ENCODE measurements at places on chromosomes 4 and X.

DNA sequence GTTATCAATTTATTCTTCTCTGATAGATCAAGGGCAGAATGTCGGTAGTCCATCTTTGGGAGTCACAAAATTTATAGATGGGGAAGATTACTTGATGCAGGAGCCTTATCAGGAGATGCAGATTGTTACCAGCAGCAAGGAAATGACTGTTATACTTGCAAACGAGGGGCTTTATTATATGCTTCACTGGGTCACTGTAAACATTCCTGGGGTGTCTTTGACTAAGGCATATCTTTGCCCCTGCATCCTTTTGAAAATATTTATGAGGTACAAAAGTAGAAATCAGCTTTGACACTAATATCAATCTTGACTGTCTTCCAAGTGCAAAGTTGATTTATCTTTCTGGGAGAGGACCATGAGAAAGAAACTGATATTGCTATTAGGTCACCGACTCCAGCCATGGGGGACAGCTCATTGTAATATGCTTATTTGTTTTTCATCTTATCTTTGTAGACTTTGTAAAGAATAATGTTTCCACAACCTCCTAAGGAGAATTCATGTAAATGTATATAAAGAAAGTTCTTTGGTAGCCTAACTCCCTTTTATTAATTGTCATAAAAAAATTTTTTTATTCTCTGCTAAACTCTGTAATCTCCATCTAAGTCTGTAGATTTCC lies 177.3 kb upstream of the EMCN start:
- no peak for DNase-seq

- DNase-seq, result no peak
These were observed 10.5 kb upstream of the NDUFC1 start for GRCh38 chr4:139312552-139313332.

DNA sequence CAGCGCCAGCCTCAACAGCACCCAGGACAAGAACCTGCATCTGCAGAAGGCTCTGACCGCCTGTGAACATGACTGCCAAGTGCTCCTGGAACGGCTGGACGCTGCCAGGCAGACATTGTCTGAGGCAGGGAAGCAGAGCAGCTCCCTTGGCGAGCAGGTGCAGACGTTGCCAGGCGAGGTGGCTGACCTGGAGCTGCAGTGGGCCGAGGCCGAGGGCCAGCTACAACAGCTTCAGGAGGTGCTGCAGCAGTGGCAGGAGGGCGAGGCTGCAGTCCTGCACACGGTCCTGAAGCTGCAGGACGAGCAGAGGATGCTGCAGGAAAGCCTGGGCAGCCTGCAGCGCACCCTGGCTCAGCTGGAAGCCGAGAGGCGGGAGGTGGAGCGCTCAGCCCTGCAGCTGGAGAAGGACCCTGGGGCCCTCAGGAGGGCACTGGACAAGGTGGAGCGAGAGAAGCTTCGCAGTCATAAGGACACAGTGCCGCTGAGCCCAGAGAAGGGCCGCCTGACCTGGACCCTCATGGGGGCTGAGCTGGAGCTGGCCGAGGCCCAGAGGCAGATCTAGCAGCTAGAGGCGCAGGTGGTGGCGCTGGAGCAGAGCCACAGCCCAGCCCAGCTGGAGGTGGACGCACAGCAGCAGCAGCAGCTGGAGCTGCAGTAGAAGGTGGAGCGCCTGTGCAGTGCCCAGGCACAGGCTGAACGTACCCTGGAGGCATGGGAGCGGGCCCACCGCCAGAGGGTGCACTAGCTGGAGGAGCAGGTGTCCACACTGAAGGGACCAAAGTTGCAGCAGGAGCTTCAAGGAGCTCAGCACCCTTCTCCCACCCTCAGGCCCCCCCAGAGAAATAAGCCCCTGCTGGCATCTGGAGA lies 16.4 kb downstream of the SMIM10L2A start:
- no peak for DNase-seq

DNA sequence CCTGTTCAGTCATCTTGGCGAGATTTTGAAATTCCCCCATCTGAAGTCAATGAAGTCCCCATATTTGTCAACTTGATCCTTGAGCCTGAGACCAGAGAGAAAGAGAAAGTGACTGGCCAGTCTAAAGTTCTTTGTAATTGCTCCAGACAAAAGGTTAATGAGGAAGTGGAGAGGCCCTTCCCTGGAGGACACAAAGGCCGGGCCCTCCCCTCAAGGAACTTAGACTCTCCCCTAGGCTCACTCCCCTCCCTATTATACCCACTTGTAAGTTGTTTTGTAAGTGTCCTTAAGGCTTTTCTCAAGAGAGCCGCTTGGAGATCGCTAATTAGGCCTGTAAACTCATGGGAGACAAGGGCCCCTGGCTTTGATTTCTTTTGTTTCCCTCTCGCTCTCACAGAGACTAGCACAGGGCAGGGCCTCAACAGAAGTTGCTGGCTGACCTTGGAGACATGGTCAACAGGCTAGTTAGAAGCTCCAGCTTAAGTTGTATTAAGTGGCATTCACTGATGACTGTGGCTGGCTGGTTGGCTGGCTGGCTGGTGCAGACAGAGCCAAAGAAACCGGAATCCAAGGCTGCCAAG lies 20.3 kb upstream of the GPC4 start:
- DNase-seq, result no peak

DNA sequence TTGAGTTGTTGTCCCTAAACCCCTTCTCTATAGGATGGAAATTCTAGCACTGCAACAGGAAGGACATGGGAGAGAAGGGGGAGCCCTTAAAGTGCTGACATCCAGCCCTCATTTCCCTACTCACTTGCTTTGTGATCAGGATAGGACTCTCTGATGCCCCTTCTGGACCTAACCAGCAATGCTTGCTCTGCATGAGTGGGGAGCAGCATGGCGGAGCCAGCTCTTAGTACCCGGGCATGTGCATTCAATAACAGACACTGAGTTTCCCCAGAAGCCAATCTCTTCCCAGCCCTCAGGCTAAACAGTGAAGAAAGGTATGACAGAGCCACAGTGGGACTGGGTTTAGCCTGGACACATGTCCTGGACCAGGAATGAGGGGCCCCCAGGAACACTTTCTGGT lies 14.0 kb downstream of the SOD3 start:
- DNase-seq, result no peak

GRCh38 chr4:80309294-80310004 lies 26.1 kb upstream of the CFAP299 start:
- DNase-seq, result no peak

GRCh38 chrX:44480591-44480990 lies 62.1 kb downstream of the FUNDC1 start:
- DNase-seq, result no peak

GRCh38 chr4:183960046-183960420 lies 54.9 kb downstream of the STOX2 start:
- DNase-seq, result no peak

DNA sequence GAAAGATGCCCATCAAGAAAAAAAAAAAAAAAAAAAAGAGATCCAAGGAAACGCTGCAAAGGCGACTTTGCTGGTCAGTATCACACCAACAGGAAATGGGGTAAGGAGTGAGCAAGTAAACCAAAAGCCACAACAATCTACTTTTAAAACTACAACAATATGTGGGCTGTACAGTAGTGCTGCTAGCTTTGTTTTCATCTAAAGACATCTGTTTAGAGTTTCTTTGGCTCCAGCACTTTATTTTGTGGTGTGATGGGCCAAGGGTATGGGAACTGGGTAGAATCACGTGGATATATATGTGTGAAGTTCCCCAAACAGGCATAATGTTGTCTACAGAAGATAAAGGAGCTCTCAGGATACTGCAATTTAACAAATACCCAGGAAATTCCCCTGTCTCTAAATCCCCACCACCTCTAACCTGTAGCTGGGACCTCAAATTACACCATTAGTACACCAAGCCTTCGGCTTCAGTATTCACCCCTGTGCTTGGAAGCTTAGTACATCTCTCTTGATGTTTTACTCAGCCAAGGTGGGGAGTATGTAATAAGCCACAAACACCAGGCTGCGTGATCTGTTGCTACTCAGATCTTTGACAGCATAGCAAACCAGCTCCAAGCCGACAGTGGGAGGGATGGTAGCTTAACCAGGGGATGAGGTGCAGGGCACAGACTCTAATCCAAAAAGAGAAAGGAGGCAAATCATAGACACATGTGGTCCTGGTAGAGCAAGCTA lies 207.9 kb downstream of the HS6ST2 start:
- no peak for DNase-seq

DNA sequence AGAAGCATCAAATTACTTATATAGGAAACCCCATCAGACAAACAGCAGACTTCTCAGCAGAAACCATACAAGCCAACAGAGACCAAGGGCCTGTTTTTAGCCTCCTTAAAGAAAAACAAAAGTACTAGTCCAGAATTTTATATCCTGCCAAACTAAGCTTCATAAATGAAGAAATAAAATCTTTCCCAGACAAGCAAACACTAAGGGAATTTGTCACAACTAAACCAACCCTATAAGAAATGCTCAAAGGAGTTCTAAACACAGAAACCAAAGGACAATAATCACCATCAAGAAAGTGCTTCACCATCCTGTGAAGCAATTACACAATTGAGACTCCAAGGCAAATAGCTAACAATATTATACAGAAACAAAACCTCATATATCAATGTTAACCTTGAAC lies 238.6 kb downstream of the NKX6-1 start:
- DNase-seq, result no peak

DNA sequence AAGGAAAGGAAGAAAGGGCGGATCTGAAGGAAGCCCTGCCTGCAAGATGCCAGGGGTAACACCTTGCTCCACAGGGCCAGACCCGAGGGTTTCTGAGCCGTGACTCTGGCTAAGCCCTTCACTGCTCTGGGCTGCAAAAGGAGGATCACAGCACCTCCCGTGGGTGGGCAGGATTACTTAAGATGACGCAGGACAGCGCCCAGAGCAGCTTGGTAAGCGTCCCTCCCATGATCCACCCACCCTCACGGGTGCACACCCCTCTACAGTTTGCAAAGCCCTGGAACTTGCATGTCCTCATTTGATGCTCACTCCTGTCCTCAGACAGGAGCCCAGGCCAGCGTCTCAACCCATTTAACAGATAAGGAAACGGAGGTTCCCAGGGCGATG lies 64.9 kb downstream of the CRMP1 start:
- no peak for DNase-seq

- DNase-seq, result no peak
These were observed 568.7 kb downstream of the TRAM1L1 start for GRCh38 chr4:116516711-116517110.

DNA sequence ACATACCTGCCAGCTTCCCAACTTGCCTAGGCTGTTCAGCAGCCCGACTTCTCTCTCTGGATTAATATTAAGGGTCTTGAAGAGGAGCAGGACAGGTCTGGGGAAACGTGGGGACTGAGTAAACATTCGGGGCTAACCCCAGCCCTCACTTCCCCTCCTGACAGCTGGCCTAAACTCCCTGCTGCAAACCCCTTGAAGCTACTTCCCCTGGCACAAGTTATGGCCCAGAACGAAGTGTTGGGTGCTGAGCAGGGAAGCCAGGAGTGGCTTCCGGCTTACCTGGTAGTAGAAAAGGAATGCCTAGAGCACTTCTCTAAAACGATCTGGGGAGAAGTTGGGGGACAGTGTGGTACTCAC lies 200.0 kb downstream of the BCOR start:
- no peak for DNase-seq

DNA sequence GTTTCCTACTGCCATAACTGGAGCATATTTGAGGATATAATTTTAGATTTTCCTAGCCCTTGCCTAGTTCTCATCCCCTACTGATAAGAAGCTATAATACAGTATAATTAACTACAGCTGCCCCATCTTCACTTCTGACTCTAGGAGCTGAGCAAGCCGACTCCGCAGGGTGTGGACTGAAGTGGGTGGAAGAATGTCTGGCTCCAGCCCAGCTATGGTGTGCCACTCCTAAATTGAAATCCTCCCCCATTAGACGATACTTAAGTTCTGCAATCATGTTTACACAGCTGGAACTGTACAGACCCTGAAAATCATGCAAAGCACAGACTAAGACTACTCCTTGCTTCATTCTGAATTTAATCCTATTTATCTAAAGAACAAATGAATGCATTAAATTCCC lies 93.1 kb downstream of the PCDH19 start:
- no peak for DNase-seq

DNA sequence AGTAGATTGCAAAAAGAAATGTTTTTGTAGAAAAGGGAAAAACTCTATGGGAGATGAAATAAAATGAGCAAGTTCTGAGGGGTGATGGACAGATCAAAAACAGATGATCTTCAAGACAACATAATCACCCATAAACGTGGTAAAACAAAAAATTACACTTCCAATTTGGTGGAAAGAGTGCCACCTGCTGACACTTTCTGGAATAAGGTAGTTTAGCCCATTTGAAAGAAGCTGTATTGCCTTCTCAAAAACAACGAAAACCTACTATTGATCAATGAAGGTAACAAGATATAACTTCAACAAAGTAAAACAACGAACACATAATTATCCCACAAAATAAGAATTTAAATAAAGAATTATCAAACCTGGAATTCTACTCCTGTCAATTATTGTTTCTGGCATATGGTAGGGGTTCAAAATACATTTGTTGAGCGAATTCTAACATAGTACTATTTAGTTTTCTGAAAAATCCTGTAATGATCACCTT lies 2.5 kb downstream of the COQ2 start:
- DNase-seq, result no peak

DNA sequence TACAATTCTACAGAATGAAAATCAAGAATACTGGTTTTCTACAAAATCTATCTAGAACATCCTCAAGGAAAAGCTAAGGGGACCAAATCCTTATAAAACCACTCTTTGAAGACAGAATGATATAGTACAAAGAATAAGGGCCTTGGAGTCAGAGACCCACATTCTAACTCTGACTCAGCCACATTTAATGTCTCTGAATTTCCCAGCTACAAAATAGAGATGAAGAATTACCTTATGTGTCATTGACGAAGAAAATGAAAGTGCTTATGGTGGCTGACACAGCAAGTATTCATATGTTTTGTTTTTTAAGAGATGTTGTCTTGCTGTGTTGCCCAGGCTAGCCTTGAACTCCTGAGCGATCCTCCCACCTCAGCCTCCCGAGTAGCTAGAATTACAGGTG lies 35.9 kb upstream of the CXorf38 start:
- DNase-seq, result no peak

GRCh38 chr4:100679926-100680325 lies 162.1 kb upstream of the EMCN start:
- no peak for DNase-seq

GRCh38 chrX:74924449-74925224 lies 615 bp downstream of the NEXMIF start:
- no peak for DNase-seq

DNA sequence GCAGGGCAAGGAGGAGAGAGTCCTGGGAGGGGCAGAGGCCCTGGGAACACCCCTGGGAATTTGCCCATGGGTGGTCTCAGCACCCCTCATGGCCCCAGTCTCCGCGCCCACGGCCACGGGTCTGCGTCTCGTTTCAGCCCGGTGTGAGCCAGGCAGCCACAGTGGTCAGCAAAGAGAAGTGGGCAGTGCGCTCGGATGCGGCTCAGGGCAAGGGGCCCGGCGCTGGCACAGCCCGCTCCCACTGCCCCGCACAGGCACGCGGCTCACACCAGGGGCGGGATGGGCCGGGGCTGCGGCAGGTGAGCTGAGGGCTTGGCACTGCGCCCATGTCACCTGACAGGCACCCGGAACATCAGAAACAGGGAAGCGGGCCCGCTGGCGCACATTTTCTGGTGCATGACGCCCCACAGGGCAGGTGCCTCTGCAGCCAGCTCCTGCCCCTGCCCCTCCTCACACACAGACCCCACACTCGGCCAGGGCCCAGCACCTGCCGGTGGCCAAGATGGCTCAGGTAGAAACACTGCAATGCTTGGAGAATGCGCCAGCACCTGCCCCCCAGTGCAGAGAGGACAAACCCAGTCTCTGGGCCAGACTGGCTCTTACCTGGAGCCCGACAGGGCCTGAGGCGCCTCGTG lies 41.9 kb upstream of the MXD4 start:
- DNase-seq, result no peak

Measured in stimulated activated CD8-positive, alpha-beta memory T cell treated with anti-CD3 and anti-CD28 coated beads, Interleukin-2, amount 100 ng/mL, for 1 hour (primary cell).